ENCODE measurements at places on chromosomes 4 and X. TPM values are rescaled to one million over a fixed set of nuclear protein-coding genes. Genes with fewer than 3 reads are reported as not detected.

GRCh38 chr4:16827045-16827444, 71.4 kb downstream of the LDB2 start:
- no peak for DNase-seq

- DNase-seq, result peak; percentile 53
These were observed at the start of gene ARMCX4 for GRCh38 chrX:101485212-101485949. Gene ARMCX4, plus strand, starts transcription at chrX:101485456. Its CDS starts 3,134 bp downstream, at chrX:101488590.

GRCh38 chrX:69615779-69616456, at the start of gene EDA:
Gene EDA, plus strand, starts transcription at chrX:69616113.
- peak; percentile 89 for DNase-seq

The SULT1E1 gene
- polyA plus RNA-seq, result 27.2 TPM

Data from muscle of back (tissue), 13 donors.